NCI-H146 (cell line): ENCODE measurements at places on chromosomes 7 and 10.
A peak's percentile ranks its signal among the peaks of the same experiment; 100 is the strongest.

- peak; percentile 83 for DNase-seq
Measured at GRCh38 chr7:148698397-148699023, at the start of gene CUL1. Gene CUL1, plus strand, starts transcription at chr7:148698903. Its CDS starts 31,220 bp downstream, at chr7:148730123.

- DNase-seq, result no peak
Measured at GRCh38 chr7:33814936-33815335, 90.4 kb upstream of the BMPER start.

GRCh38 chr10:122421054-122421625, 33.3 kb upstream of the ARMS2 start:
- DNase-seq, result no peak

DNA sequence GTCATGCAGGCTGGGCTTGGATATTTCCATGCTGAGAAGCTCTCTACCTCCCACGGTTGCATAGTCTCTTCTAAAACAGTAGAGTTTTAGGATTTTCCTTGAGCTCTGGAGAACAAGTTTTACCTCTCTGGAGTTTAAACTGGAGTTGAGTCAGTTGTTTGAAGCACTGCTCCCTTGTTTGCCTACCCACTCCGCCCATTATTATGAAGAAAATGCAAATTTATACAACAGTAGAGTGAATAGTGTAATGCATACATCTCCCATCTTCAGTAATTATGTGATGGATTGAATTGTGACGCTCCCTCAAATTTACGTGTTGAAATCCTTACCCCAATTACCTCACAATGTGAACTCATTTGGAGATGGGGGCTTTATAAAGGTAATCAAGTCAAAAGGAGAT, 17.2 kb downstream of the EMX2 start:
- no peak for DNase-seq
